ENCODE measurements at places on chromosomes 16 and 17.

GRCh38 chr17:4986951-4987766 is at the start of gene CAMTA2:
Gene CAMTA2 (minus strand): TSS chr17:4987675. CDS start chr17:4986222, 1,453 bp downstream.
- peak; percentile 84 for DNase-seq

DNA sequence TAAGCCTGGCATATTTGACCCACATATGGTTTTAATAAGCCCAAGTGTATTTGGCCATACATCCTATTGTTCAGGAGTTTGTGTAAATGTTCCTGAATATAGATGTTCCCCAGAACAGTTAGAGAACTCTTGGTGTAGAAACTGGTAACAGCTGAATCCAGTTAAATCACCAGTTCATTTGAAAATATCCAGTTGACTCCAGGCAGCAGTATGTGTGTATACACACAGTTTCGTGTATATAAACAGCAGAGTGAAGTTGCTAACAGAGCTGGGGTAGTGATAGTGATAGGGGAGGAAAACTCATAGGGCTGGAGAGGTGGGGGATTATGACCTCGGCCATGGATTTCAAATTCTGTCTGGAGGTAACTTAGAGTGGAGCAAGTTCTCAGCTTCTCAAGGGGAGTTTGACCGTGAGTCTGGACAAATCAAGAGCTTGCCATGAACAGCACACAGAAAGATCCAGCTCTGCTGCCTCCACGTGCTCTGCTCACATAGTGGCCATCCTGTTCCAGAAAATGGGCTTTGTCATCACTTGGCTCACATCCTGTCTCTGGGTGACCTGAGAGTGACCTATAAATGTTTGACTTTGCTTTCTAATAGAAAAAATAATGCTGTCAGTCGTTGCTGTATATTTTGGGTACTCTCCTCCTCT is 30.6 kb upstream of the MMD start:
- no peak for DNase-seq

GRCh38 chr16:54446639-54447038 is 160.1 kb upstream of the IRX3 start:
- no peak for DNase-seq

DNA sequence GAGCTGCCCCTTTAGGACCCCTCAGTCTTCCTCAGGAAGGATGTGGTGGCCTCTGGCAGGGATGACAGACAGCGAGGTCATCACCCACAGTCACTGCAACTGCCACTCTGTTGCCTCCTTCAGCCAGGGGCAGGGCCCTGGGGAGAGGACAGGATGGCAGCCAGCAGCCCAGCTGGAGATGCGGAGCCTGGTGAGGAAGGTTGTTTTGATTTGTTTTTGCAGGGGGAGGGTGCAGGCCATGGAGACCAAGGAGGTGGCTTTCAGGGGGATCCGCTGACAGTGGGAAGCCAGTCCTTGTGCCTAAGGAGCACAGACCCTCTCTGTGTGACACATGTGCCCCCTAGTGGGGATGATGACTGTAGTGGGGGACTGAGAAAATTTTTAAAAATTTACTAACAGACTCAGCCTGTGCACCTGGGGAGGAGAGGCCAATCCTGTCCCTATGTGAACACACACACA is 7.4 kb downstream of the PRCD start:
- peak; percentile 64 for DNase-seq

DNA sequence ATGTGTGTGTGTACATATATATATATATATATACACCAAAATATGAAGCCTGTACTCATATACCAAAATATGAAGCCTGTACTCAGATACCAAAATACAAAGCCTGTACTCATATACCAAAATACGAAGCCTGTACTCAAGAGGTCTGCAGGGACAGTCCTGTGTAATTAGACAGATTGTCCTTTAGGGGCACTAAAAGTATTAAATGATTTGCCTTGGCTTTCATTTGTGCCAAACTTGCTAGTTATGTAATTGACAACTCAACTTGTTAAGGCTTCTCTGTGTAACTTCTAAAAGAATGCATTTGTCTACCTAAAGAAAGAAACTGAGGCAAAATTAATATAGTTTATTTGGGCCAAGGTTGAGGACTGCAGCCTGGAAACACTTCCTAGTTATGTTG is 30.8 kb upstream of the DHX40 start:
- DNase-seq = no peak

DNA sequence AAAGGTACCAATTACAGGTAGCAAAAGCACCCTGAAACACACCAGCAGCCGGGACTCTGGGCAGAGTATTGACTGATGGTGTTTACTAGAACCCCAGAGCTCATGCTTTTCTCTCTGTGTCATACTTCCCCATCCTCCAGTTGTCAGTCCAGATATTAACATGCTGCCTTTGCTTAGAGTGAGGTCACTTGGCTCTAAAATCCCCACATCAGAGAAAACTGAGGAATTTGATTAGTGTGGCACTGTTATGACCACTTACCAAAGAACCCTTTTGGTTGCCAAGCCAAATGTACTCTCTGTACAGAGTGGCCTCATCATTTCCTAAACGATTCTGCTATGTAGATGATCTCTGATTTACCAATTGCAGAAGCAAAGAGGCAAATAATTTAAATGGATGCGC is 80.4 kb downstream of the ABCC12 start:
- DNase-seq = no peak

DNA sequence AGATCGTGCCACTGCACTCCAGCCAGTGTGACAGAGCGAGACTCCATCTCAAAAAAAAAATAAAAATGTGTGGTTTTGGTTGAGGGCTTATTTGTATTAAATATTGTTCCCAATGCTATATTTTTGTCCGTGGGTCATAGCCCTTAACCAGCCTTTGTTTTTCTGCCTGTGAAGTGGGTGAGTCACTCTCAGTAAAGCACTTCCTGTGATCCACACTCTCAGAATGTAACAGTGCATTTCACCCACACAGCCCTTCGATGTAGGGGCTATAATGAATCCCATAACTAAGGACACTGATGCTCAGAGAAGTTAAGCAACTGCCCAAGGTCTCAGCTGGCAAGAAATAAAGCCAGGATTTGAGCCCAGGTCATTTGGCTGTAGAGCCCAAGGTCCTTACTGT is 34.7 kb upstream of the POLR3E start:
- DNase-seq = no peak

Data from CD4-positive, alpha-beta T cell treated with Interferon gamma for 1 hour (primary cell).